AG08396 (cell line): ENCODE measurements at places on chromosomes 7 and 10.

- DNase-seq: no peak
Measured at GRCh38 chr7:33873518-33873917, 31.8 kb upstream of the BMPER start.

- DNase-seq: no peak
Measured at GRCh38 chr10:108445746-108446145, 1281.2 kb upstream of the SORCS1 start.

DNA sequence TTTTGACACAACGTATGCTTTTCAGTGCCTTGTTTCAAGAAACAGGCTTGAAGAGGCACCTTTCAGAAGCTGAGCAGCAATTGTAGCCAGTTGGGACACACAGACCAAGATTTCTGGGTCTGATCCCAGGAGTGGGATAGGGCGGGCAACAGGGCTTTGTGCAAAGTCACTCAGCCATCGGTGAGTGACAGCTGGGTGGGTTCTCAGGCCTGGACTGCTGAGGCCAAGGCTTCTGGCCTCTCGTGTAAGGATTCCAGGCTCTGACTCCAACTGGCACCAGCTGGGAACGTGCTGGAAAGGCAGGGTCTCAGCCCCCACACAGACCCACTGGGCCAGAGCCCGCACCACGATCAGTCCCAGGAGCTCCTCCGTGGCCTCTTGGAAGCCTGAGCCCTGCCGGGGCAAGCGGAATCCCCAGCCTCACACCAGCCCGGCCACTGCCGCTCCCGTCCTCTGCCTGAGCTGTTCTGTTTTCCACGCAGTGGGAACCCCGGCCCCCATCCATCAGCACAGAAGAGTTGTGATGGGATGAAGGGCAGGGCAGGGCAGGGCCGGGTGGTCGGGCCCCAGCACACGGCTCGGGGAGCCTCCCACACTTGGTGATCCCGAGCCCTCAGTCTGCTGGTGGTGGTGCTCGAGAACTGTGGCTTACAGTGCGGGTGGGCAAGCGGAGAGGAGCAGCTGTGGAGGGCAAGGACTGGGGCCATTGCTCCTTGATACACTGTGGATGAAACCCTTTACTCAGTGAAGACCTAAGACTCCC, 46.8 kb downstream of the VIPR2 start:
- DNase-seq: no peak

DNA sequence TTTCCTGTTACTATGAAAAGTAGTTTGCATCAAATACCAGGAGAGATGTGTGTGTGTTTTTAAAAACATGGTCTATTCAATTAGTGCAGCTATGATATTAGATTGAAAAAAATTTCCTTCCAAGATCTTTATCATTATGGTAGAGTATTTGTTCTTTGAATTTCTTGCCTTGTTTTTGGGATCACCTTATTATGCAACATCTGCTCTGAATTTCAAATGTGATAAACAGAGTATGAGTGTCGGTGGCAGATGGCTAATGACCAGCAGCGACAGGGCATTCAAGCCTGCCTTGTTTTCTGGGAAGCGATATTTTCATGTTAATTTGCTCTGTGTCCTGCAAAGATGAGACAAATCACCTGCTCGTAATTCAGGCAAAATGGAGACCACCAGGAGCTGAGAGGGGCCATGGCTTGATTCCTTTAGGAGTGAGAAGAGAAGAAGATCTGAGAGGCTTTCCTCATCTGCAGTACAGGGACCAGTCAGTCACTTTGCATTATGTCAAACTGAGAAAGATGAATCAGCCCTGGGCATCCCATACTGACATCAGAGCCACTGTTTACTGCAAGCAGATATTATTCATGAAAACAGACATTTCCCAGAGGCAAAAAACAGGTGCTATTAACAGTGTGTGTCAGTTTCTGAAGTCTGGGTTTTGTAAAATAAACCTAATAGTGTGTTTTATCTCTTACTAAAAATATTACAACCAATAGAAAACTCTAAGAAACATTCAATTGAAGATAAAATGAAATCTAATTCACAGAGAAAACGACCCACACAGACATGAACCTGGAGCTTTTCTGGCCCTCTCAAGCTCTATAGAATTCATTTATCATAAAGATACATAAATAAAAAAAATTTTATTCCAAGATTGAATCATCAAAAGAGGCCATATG, 67.6 kb downstream of the CDK6 start:
- no peak for DNase-seq
